ENCODE measurements at places on chromosomes 3 and 15. TPM values are rescaled to one million over a fixed set of nuclear protein-coding genes. Genes with fewer than 3 reads are reported as not detected.
A peak's percentile ranks its signal among the peaks of the same experiment; 100 is the strongest.

- no peak for DNase-seq
These were observed 3.5 kb upstream of the ZSCAN2 start for GRCh38 chr15:84597296-84597695.

DNA sequence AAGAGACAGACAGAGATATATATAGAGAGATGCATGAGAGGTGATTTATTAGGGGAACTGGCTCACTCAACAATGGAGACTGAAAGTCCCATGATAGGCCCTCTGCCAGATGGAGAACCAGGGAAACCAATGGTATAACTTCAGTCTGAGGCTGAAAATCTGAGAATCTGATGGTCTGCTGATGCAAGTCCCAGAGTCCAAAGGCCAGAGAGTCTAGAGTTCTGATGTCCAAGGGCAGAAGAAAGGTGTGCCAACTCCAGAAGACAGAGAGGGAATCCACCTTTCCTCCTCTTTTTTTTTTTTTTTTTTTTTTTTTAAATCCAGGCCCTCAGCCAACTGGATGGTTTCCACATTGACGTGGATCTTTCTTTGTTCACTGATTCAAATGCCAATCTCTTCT, 197.9 kb upstream of the MEIS2 start:
- DNase-seq, result no peak

DNA sequence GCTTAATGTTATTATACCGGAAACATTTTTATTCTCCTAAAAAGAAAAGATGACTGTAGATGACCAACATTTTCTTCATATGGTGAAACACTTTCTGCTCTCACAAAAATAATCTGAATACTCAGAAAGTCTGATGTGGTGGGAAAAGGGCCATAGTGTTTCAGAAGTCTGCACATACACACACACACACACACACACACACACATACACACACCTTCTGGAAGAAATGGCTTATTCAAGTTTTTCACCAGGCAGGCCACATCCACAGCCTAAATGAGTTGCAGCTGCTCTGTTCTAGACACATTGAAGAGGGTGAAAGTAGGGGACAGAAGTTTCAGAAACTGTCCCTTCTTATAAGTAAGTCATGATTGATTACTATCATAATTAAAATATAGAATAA, 220.0 kb downstream of the ZMAT3 start:
- DNase-seq, result no peak

- DNase-seq, result peak; percentile 40
These were observed 112.8 kb upstream of the MEF2A start for GRCh38 chr15:99452728-99453636.

DNA sequence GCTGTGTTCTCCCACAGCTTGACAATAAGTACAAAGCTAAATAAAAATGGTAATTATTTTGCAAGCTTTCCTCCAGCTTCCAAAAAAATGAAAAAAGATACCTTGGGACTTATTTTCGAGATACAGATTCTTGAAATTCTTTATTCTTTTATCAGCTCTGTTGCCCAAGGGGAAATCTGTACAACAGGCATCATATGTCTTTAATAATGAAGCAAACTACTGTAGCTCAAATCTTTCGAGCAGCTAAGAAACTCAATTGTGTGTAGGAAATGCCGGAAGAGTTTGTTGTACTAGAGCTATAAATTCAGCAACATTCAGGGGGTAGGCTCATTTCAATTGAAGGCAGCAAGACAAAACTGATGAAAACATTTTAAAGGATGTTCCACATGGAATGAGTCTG, 297.7 kb downstream of the GBE1 start:
- no peak for DNase-seq

DNA sequence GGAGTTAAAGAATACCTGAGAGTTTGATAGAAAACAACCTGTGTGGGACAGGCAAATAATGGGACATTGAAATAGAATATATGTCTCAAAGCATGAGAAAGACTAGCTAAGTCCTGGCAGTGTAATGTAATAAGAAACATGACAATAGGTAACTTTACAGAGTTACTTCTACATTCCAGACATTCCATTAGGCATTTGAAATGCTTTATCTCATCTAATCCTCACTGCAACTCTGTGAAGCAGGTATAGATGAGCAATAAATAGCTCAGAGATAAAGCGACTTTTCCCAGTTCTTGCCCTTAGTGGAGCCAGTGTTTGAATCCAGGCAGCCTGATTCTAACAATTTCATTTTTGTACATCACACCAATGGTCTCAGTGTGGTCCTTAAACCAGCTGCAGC, 76.8 kb downstream of the CPNE4 start:
- no peak for DNase-seq

DNA sequence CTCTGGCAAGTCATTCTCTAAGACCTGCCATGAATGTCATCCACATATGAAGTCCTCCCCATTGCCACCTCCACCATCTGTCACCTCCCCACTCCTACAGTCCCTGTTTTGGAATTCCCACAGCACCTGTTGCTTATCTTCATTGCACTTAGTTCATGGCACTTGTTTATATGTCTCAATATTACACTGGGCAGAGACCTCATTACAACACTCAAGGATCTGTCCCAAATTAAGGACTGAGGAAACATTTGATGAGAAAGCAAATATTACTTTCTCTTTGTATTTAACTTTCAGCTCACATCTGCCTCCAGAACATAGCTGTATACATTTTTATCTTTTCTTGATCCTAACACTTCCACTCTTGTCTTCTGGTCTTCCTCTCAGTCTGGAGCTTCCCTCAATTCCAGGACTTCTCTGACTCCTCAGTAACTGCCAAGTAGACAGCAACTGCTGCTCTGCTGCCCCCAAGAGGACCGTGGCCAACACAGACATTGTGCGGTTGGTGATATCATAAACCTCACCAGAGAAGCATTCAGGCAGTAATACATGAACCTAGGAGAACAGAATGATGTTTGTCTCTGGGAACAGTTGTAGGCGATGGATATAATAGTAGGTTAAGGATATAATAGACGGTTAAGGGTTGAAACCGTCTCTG, 45.0 kb upstream of the FGF12 start:
- peak; percentile 36 for DNase-seq

GRCh38 chr15:77634266-77634962, 1.7 kb upstream of the LINGO1 start:
- DNase-seq, result no peak

DNA sequence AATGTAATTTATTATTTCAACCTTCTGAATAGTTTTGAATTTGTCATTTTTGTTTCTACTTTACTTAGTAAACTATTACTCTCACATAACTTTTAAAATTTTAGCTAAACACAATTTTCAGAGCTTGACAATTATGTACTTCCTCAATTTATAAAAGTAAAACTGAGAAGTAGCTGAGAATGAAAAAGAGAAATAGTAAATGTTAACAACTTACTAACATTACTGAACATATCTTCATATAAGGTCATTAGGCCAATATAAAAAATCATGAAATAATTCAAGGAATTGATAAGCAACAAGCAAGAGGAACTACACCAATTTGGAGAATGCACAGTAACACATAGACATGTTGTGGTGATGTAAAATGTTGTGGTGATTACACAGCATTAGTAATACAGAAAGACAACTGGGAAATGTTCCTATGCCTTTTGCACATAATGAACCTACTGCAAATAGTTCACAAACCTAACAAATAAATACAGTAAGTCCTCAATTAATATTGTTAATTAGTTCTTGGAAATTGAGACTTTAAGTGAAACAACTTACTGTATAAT, 137.9 kb downstream of the CBLB start:
- no peak for DNase-seq

DNA sequence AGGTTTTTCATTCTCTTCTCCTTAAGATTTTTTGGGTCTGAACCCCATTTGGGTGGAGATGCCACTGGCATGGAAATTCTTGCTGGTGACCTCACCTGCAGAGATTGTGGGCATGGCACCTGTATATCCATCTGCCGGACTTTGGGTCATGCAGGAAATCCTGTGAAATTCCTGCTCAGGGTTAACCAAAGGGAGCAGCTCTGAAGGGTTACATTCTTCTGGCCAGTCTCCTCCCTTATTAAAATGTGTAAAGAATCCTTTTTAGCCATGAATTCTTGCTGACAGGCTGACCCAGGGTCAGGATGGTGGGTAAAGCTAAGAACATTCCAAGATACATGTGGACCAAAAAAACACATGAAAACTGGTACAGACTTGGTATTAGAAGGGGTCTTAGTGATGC, 27.4 kb downstream of the ARHGEF26 start:
- no peak for DNase-seq

The GOLGA6B gene
- not detected for total RNA-seq

The PIF1 gene
- total RNA-seq, result 136 TPM

The KLF15 gene
- total RNA-seq, result 19.5 TPM

The ACKR4 gene
- total RNA-seq, result not detected

Measured in H1 (cell line).